Stimulated activated CD4-positive, alpha-beta T cell treated with anti-CD3 and anti-CD28 coated beads, TNF-alpha, amount 100 ng/mL, for 24 hours (primary cell): ENCODE measurements at places on chromosomes 16 and 17.
A peak's percentile ranks its signal among the peaks of the same experiment; 100 is the strongest.

GRCh38 chr17:16511593-16511992, 19.6 kb upstream of the LRRC75A start:
- no peak for DNase-seq

GRCh38 chr17:61451538-61452300, 503 bp upstream of the TBX4 start:
- DNase-seq = no peak

- no peak for DNase-seq
Measured at GRCh38 chr17:49848019-49848473, at the start of gene TAC4. TSS of gene TAC4 (minus strand) at chr17:49848069. CDS start at chr17:49848017, 52 bp downstream.

GRCh38 chr17:16880121-16880842, 91.6 kb downstream of the TNFRSF13B start:
- DNase-seq = no peak

- no peak for DNase-seq
Measured at GRCh38 chr16:28826141-28826540, 3.3 kb downstream of the ATXN2L start.

DNA sequence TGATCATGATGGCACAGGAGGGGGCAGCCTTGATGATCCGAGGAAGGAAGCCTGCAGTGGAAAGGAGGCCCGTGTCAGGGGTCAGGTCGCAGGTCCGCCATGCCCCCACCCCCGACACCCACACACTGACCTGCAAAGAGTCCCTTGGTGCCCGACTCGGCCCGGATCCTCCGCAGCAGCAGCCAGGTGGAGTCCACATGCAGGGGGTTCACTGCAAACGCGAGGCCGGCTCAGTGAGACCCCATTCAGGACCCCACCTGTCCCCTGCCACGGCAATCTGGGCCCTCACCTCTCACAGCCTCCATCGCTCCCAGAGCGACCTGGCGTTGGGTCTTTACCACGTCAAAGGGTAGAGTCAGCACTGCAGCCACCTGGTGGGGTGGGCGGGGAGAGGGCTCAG, 4.6 kb downstream of the SLC25A39 start:
- no peak for DNase-seq

DNA sequence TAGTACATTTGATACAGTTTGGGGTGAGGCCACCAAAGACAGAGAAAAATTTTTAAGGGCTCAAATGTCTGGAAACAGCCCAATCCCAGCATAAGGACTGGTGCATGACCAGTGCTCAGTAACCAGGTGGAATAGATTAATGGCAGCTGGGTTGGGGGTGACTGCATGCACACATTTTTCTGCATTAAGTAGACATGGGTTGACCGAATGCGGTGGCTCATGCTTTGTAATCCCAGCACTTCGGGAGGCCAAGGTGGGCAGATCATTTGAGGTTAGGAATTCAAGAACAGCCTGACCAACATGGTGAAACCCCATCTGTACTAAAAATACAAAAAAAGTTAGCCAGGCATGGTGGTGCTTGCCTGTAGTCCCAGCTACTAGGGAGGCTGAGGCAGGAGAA, 121.1 kb upstream of the HSBP1 start:
- DNase-seq = no peak

- DNase-seq = no peak
Measured at GRCh38 chr16:1299012-1299867, 10.2 kb upstream of the UBE2I start.

DNA sequence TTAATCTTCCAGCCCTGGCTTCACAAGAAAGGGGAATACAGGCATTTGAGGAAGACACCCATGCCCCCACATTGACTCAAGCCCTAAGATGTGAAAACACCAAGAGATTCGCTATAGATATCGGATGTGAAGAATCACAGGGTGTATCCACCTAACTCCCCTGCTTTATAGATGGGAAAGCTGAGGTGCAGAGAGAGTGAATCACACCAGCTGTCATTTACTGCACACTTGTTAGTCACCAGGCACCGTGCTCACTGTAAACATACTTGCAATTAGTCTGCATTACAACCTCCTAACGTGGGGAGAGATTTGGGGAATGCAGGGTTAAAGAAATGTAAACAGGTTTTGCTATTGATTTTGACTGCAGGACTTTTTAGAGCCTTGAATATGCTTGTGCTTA, 325.5 kb downstream of the C16orf95 start:
- no peak for DNase-seq

GRCh38 chr17:58331815-58332777, 3.5 kb upstream of the TSPOAP1 start:
- DNase-seq = peak; percentile 88

- no peak for DNase-seq
Measured at GRCh38 chr17:75652934-75653549, 13.9 kb downstream of the RECQL5 start.

DNA sequence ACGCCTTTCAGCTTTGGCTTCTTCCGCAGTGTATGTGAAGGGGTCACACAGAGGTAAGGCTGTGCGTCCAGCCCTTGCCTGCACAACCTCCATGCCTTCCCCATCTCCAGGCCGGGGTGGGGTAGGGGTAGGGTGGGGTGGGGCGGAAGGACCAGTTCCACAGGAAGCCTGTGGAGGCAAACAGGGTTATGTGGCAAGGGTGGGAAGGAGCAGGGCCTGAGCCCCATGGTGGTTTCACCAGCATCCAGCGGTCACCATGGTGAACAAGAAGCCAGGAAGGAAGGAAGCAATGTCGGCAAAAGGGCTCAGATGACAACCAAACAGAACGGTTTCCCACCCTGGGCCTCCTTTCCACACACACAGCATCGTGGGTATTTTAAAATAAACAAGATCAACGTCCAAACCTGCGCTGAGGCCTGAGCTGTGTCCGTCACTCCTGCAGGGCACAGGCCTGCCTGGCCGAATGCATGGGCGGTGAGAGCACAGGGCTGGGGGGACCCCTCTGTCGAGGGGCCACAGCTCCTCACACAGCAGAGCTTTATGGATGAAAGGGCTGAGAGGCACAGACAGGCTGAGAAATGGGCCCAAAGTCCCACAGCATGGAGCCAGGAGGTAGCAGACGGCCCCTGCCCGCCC, 80.5 kb downstream of the ZNF778 start:
- DNase-seq = no peak

GRCh38 chr17:29341726-29342125, 47.8 kb upstream of the NUFIP2 start:
- DNase-seq = no peak
